Esophagus squamous epithelium (tissue), 5 donors: ENCODE measurements at places on chromosomes 4 and X.

- H3K4me1 ChIP-seq: no peaks in the 10 kb centered on the region
- H3K4me3 ChIP-seq: no peak overlapping the region
- DNase-seq: no peak
- H3K27ac ChIP-seq: no peak overlapping the region
Observed at GRCh38 chr4:56874166-56874565, 33.5 kb upstream of the REST start.

DNA sequence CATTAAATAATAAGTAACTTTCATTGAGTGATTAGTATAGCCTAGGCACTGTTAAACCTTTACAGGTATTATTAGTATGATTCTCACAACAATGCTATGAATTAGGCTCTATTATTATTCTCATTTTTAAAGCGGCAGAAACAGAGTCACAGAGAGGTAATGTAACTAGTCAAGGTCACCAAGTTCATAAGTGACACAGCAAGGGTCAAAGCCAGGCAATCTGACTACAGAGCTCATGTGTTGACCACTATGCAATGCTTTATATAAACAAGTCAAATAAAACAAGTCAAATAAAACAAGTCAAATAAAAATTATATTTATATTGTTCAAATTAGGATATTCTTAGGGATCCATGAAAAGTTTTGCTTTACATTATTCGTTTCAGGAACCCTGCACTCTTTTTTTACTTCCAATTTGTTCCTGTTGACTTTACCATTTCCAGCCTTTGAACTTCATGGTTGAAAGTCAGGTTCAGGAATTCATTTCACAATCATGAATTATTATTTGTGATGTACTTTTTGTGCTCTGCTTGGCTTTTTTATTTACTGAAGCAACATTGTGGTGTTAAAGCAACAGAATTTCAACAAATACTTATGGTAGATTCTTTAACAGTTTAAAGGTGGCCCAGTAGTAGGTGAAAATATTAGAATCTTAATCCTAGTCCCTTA, 18.0 kb upstream of the ZC4H2 start:
- H3K27me3 ChIP-seq: no peaks in the 10 kb centered on the region
- DNase-seq: no peak

GRCh38 chr4:53003959-53004358, 141.8 kb downstream of the RASL11B start:
- H3K36me3 ChIP-seq: no peaks in the 10 kb centered on the region
- no peak for DNase-seq
- H3K27ac ChIP-seq: no peak overlapping the region
- H3K27me3 ChIP-seq: no peaks in the 10 kb centered on the region

- H3K27ac ChIP-seq: no peak overlapping the region
- no peak for DNase-seq
- H3K36me3 ChIP-seq: no peaks in the 10 kb centered on the region
- no peaks in the 10 kb centered on the region for H3K4me1 ChIP-seq
- no peaks in the 10 kb centered on the region for H3K27me3 ChIP-seq
Observed at GRCh38 chrX:71228063-71228642, 5.1 kb downstream of the GJB1 start.

DNA sequence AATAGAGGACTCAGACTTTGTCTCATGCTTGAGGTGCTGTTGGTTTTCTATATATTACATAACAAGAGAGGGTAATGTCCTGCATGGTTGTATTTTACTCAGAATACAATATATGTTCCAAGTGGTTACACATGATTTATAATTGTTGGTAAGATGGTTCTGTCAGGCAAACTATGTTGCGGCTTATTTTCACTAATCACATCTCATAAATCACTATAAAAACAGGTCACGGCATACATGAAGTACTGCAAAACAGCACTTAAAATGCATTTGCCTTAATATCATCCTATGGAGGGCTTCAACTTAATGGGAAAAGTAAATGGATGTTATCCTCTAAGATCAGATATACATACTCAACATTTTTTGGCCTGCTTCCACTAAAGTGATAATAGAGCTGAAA, 246.0 kb upstream of the ARSJ start:
- no peaks in the 10 kb centered on the region for H3K4me1 ChIP-seq
- no peaks in the 10 kb centered on the region for H3K27me3 ChIP-seq
- DNase-seq: no peak
- no peaks in the 10 kb centered on the region for H3K36me3 ChIP-seq
- no peak overlapping the region for H3K27ac ChIP-seq

DNA sequence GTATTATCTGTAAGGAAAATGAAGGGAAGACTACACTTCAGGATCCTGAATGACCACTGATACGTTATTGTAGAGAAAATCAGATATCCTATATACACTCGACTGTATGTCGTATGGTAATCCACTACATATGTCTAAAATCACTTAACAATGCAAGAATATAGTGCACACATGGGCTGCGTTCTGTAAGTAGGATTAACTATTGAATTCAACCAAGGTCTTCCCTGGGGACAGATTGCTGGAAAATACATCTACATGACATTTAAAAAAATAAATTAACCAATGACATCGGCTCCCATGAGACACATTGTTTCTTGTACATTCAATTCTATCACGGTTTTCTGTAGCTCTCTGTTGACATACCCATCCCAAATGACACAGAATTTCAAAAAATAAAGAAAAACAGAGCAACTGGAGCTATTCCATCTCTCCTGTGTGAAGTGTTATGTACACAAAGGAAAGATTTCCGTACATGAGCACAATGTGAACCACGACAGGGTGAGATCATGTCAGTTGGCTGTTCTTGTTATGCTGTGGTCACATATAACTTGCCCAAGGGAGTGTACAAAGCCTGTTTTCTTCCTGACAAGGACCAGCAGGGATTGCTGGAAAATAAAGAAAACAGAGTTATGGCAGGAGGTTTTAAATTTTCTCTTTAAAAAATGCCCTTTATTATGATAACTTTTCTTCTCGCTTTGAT, 6.1 kb downstream of the ENOX2 start:
- DNase-seq: no peak
- no peaks in the 10 kb centered on the region for H3K36me3 ChIP-seq
- H3K27me3 ChIP-seq: no peaks in the 10 kb centered on the region
- no peak overlapping the region for H3K4me3 ChIP-seq
- no peak overlapping the region for H3K27ac ChIP-seq

GRCh38 chr4:55395218-55395528, 584 bp upstream of the TMEM165 start:
- H3K27ac ChIP-seq: peak overlapping the region; percentile 96
- H3K4me1 ChIP-seq: peaks cover 36% of the 10 kb centered on the region
- H3K27me3 ChIP-seq: no peaks in the 10 kb centered on the region

DNA sequence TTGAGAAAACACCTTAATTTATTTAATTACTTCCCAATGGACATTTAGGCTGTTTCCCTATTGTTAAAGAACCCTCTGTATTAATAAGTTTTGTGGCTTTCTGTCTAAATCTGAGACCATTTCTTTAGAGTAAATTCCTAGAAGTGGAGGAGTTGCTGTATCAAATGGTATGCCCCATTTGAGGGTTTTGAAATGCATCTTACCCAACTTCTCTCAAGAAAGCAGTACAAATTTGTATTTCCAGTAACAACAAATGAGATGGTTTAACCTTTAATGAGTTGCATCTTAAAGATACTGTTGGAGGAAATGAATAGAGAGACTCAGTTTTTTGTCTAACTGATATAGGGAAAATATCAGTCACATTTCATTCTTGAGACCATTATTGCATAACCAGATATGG, 70.5 kb upstream of the CBLL2 start:
- no peaks in the 10 kb centered on the region for H3K27me3 ChIP-seq
- H3K4me1 ChIP-seq: no peaks in the 10 kb centered on the region
- no peak for DNase-seq
- H3K36me3 ChIP-seq: no peaks in the 10 kb centered on the region

DNA sequence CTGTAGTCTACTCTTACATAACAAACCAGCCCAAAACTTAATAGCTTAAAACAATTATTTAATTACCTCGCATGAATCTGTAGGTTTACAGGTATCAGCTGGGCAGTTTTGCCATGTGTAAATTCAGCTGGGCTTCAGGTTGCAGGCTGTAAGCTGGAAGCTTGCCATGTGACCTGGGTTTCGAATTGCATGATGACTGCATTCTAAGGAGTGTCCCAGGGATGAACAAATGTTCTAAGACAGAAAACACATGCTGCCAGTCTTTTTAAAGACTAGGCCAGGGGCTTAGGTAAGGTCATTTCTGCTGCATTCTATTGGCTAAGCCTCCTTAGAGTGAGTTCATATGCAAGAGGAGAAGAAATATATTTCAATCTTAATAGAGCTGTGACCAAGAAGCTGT, 44.8 kb downstream of the GRIA2 start:
- H3K27ac ChIP-seq: no peak overlapping the region
- no peaks in the 10 kb centered on the region for H3K36me3 ChIP-seq
- no peak for DNase-seq
- H3K4me3 ChIP-seq: no peak overlapping the region

GRCh38 chrX:115324194-115324593, 34.7 kb downstream of the LUZP4 start:
- no peak for DNase-seq
- H3K27me3 ChIP-seq: peaks cover 3% of the 10 kb centered on the region
- no peaks in the 10 kb centered on the region for H3K36me3 ChIP-seq
- no peak overlapping the region for H3K4me3 ChIP-seq
- no peak overlapping the region for H3K27ac ChIP-seq
- H3K4me1 ChIP-seq: no peaks in the 10 kb centered on the region

DNA sequence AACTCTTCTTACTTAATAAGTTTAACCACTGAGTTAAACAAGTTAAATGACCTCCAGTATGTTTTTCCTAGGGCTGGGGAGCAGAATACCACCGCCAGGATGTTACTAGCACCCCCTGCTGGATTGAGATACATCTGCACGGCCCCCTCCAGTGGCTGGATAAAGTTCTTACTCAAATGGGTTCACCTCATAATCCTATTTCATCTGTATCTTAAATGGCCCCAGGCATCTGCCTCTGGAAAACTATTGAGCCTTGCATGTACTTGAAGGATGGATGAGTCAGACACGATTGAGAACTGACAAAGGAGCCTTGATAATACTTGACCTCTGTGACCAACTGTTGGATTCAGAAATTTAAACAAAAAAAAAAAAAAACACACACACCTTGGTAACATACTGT, 61.5 kb upstream of the MMAA start:
- no peak overlapping the region for H3K27ac ChIP-seq
- H3K27me3 ChIP-seq: no peaks in the 10 kb centered on the region
- H3K4me1 ChIP-seq: no peaks in the 10 kb centered on the region
- no peak for DNase-seq
